ENCODE measurements at places on chromosomes 7 and 10. TPM values are rescaled to one million over a fixed set of nuclear protein-coding genes. Genes with fewer than 3 reads are reported as not detected.

The HYAL4 gene
- total RNA-seq = not detected

The ELOVL3 gene
- total RNA-seq = not detected

The ATG9B gene
- 0.55 TPM for total RNA-seq

The OPN4 gene
- not detected for total RNA-seq

The CHST15 gene
- 25.1 TPM for total RNA-seq

The LMBR1 gene
- total RNA-seq = 187 TPM

The ASB4 gene
- total RNA-seq = not detected

The C10orf62 gene
- not detected for total RNA-seq

The TMEM213 gene
- not detected for total RNA-seq

The GALNT17 gene
- total RNA-seq = 0.89 TPM

The C7orf57 gene
- not detected for total RNA-seq
